Stomach (tissue), 19 donors: ENCODE measurements at places on chromosomes 16 and 17. TPM values are rescaled to one million over a fixed set of nuclear protein-coding genes. Genes with fewer than 3 reads are reported as not detected.

The GNAO1 gene
- 2.3 TPM for polyA plus RNA-seq

- no peaks in the 10 kb centered on the region for H3K4me1 ChIP-seq
- H3K36me3 ChIP-seq, result no peaks in the 10 kb centered on the region
- no peaks in the 10 kb centered on the region for H3K27me3 ChIP-seq
- no peak overlapping the region for H3K27ac ChIP-seq
- no peak for DNase-seq
Observed at GRCh38 chr17:373613-374230, 21.1 kb upstream of the RPH3AL start.

DNA sequence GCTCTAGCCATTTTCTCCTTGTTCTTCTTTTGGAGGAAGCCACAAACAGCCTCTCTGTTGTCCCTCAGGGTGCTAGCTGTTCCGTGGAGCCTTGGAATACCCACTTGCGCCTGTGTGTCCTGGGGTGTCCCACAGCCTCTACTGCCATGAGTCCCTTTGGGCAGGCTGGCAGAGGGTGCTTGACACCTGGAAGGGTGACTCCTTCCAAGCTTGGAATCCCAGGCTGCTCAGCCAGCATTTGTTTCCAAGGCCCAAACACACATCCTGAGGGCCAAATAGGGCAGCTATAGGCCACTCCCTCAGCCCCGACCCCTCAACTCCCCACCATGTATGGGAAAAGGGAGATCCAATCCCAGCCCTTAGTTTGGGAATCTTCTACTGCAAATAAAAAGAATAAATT is 14.9 kb downstream of the ZNHIT3 start:
- H3K4me3 ChIP-seq, result no peak overlapping the region
- no peak overlapping the region for H3K27ac ChIP-seq
- no peak for DNase-seq

- peak; percentile 58 for DNase-seq
- no peaks in the 10 kb centered on the region for H3K36me3 ChIP-seq
- H3K4me1 ChIP-seq, result peaks cover 15% of the 10 kb centered on the region
- H3K27ac ChIP-seq, result no peak overlapping the region
Observed at GRCh38 chr17:49016775-49017463, 19.7 kb downstream of the IGF2BP1 start.

DNA sequence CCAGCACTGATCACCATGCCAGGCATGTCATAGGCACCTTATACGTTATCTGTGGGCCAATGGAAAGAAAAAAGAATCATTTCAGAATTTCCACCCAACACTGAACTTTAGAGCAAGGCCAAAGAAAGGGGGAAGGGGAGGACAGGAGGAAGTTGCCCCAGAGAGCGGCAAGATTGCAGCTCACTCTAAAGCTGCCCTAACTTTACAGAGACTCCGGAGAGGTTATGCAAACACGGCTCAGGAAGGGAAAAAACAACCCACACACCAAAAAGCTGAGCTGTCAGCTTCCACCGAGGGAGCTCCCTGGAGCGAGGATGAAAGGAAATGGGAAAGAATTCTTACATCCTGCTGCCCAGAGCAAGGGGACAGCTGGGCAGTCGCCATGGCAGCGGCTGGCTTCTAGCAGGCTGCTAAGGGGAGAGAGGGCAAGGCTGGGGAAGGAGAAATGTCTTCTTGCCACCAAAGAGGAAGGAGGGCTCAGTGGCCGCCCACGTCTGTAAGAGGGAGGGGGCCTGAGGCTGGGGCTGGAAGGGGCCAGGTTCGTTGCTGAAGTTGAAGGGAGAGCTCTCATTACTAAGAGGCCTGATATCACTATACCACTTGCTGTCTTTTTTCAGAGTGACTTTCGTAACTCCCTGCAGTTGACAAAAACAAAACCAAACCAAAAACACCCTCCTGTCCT is 18.2 kb downstream of the COTL1 start:
- H3K27ac ChIP-seq, result peak overlapping the region; percentile 79
- H3K4me1 ChIP-seq, result peaks cover 64% of the 10 kb centered on the region
- no peaks in the 10 kb centered on the region for H3K27me3 ChIP-seq
- H3K36me3 ChIP-seq, result no peaks in the 10 kb centered on the region

- H3K36me3 ChIP-seq, result no peaks in the 10 kb centered on the region
- H3K4me3 ChIP-seq, result no peak overlapping the region
- no peaks in the 10 kb centered on the region for H3K4me1 ChIP-seq
- H3K27me3 ChIP-seq, result no peaks in the 10 kb centered on the region
- H3K27ac ChIP-seq, result no peak overlapping the region
- no peak for DNase-seq
Observed at GRCh38 chr17:43801844-43802243, 21.6 kb downstream of the CFAP97D1 start.

GRCh38 chr17:9467518-9467917 is 108.1 kb downstream of the STX8 start:
- no peak overlapping the region for H3K4me3 ChIP-seq
- H3K27ac ChIP-seq, result no peak overlapping the region
- DNase-seq, result no peak
- no peaks in the 10 kb centered on the region for H3K36me3 ChIP-seq
